ENCODE measurements at places on chromosomes 11 and 22.

- no peak for DNase-seq
Measured at GRCh38 chr22:27546157-27546935, 255.2 kb downstream of the MN1 start.

DNA sequence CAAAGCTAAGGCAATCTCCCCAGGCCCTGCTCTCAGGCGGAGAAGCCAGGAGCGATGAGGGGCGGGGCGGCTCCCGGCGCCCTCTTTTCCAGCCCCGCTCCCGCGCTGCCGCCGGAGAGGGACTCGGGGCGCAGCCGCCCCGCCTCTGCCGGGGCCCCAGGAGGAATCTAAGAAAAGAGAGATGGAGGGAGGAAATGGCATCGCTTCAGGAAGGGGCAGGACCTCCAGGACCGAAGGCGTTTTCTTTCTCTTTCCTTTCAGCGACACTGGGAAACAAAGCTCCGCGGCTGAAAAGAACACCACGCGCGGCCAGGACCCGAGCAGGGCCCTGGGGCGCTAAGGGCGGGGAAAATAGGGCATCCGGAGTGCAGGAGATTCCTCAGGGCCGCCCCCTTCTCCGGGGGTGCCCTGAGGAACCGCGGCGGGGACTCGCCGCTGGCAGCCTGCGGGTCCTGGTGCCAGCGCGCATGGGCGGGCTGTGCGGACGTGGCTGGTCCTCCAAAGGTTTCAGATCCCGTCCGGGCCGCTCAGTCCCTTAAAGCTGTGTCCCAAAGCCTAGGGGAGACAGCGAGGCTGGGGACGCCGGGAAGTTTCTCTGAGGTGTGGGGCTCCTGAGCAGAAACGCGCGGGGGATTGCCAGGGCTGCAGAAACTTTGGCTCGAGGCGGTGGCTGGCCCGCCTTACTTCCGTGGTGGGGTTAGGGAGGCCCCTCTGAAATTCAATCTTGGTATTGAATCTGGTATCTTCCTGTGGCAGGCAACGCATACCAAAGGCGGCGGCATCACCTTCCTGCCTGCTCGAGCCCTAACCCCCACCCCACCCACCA is 2.8 kb upstream of the BSX start:
- peak; percentile 4 for DNase-seq

DNA sequence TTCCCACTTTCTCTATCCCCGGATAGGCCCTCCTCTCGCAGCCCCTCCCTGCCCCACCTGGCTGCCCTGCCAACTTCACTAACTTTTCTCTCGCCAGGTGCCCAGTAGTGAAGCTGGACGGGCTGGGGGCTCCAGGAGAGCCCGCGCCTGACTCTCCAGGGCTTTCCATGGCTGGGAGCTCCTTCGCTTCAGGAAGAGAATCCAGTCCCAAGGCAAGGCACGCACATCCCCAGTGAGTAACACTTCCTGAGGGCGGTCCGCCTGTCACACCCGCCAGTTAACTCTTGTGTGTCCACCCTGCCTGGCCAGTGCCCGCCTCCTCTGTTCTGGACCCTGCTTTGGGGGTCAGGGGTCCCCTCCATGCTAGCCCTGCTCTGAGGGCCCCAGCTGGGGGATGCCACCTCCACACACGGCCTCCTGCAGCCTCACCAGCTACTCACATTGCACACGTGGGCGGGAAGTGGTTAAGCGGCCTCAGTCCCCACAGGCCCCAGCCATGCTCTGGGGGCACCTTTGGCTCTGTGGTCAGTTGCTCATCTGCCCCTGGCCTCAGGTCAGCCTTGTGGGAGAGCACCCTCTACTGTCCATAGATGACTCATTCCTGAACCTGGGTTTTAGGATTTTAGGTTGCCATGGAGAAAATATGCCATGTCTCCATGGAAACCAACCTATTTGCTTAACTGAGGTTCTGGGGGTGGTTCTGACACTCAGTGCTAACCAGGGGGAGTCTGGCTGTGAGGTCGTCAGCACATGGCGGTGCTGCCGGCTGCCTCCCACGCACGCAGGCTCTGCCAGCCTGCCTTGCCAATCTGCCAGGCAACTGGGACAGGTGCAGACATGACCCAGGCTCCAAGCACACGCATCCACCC is at the start of gene RIN1:
RIN1 (minus strand) TSS at position 201 of the 869 bp plus-strand sequence; CDS start at position 169, 32 bp downstream.
- peak; percentile 86 for DNase-seq

DNA sequence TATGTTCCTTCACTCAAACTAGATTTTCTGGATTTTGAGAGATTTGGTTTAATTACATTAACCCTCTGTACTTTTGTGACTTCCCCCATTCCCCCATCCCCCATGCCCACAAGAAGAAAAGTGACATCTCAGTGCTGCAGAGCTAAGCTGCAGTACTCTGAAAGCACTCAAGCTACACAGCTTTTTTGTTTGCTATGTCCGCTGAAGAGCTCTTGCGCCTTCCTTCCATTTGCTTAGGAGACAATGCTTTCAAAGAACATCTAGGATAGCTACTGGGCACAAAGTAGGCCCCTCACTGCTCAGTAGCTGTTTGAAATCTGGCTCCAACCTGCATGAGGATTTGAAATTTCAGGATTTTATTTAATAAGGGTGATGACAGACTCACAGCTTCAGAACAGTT is 69.7 kb downstream of the SLC17A6 start:
- no peak for DNase-seq

DNA sequence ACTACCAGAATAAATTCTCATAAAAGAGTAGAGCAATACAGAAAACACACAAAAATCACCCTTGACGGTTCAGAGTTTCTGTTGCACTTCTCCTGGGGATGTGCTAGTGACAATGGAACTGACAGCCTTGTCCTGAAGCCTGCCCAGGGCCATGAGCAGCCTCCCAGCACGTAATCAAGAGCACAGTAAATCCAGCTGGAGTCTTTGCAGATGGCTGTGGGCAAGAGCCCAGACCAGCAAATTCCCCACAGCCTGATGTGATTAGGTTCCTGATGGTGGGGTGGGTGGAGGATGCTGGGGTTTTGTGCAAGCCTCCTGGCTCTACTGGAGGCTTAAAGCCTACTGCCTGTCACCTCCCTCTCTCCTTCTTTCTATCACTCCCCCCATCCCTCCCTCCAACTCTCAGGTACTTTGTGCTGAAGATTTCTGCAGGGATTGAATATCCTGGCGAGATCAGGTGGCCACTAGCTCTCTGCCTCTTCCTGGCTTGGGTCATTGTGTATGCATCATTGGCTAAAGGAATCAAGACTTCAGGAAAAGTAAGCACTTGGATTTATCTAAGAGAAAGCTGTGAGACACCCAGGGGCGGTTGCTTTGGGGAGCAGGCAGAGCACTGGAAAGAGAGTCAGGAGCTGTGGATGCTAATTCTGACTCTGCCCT is 18.1 kb downstream of the SLC6A5 start:
- no peak for DNase-seq

GRCh38 chr11:57647960-57648800 is 1.5 kb downstream of the YPEL4 start:
- no peak for DNase-seq

- DNase-seq: no peak
Measured at GRCh38 chr11:34255101-34255500, 102.7 kb downstream of the ABTB2 start.

GRCh38 chr11:120565466-120566155 is 54.1 kb downstream of the GRIK4 start:
- no peak for DNase-seq

All from fibroblast of skin of scalp (primary cell).